ENCODE measurements at places on chromosomes 3 and 15.
A peak's percentile ranks its signal among the peaks of the same experiment; 100 is the strongest.

- no peak for DNase-seq
These were observed 64.6 kb downstream of the CD200 start for GRCh38 chr3:112397556-112397955.

- no peak for DNase-seq
These were observed 24.3 kb upstream of the TATDN2 start for GRCh38 chr3:10223676-10224639.

DNA sequence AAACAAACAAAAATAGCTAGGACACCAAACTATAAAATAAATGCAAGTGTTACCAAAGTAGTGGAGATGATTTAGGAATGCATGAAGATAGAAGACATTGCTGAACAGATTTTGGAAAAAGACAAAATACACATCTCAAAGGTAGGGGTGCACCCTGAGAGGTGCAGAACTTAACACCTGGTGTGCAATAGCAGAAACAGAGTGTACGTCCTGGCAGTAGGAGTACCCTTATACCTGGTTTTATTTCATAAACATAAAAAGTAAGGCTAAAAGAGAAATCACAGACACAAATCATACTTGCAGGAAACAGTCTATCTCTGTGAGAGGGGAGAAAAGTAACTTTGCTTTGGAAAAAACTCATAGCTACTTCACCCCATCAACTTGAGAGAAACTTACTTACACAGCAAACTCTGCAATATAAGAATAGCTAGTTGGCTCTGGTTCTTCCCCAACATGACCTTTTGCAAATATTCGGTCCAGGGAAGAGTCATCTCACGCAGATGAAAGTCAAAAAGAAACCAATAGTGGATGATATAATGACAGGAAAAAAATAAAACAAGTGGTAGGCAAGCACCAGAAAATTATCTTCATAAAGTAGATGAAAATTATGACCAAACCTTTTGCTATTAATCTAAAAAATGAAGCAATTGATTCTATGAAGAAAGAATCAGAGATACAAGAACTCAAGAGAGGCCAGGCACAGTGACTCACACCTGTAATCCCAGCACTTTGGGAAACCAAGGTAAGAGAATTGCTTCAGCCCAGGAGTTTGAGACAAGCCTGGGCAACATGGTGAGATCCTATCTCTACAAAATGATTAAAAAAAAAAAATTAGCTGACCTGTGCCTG lies 108.9 kb upstream of the BNIP2 start:
- no peak for DNase-seq

DNA sequence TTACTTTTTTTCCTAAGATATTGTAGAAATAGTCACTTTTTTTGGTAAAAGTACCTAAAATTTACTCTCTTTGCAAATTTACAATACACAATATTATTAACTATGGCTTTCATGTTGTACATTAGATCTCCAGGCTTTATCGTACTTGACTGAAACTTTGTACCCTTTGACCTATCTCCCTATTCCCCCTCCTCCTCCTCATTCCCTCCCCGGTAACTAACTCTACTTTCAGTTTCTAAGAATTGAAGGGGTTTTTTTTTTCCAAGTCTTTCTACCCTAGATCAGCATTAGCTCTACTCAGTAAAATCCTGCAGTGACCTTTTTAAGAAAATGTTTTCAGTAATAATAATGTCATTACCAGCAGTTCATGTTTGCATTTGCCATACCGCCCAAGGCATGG lies 10.1 kb downstream of the HACL1 start:
- no peak for DNase-seq

DNA sequence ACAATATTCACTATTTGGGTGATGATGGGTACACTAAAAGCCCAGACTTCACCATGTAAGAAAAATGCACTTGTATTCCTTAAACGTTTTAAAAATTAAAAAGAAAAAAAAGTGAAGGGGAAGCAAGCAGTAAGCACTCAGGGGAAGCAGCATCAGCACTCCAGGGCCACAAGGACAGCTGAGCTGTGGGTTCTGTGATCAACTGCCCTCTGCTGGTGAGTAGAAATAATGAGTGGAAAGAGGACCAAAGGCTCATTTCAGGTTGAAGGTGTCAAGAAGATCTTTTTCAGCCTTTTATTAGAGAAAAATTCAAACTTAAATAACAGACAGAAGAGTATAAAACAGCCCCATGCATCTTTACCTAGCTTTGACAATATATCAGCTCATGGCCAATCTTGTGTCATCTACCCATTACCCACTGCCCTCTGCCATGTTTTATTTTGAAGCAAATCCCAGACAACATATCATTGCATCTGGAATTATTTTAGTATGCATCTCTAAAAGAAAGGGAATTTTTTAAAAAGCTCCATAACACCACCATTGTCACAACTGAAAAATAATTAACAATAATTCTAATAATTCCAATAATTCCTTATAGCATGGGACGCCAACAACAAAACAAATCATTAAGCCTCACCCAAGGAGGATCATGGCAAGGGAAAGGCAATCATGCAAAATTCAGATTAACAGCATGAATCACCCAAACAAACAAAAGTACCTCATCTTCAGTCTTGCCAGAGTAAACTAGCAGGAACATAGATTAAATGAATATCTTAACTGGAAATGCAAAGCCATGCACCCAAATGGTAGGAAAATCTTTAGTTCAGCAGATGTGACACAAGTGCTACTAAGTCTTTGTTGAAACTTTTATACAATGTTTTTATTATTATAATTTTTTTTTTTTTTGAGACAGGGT lies 42.5 kb downstream of the TAMM41 start:
- DNase-seq: peak; percentile 51

DNA sequence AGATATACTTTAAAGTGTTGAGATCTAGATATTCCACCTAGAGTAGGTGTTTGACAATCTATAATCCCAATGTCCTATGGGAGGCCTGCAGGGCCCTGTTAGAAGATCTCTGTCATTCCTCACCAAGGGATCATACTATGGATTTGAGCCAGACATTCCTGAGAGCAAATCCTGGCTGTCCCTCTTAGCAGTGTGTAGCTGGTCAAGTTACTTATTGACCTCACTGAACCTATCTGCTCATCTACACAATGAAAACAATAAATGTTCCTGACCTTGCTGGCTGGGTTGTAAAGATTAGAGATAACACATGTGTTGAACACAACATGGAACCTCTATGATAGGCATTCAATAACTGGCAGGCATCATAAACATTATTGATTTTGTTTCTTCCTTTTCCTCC lies 265.6 kb upstream of the ATP11B start:
- no peak for DNase-seq

- DNase-seq: no peak
These were observed 44.4 kb upstream of the C3orf38 start for GRCh38 chr3:88105325-88105724.

DNA sequence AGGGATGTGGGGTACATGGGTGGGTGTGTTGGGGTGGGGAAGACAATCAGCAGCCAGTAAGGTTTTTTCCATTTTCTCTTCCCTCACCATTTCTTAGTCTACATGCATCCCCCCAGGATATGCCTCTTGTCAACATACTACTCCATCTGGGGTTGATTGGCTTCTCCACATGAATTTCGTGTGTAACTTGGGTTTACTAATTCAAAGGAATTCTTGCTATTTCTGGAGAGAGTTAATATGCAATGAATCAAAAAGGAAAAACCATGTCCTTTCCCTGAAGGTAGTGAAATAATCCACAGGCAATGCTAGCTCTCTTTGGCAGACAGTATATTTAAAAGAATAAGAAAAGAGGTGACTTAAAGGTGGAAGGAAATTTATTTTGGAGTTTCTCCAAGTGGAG lies 198.4 kb downstream of the EBLN2 start:
- DNase-seq: peak; percentile 43

DNA sequence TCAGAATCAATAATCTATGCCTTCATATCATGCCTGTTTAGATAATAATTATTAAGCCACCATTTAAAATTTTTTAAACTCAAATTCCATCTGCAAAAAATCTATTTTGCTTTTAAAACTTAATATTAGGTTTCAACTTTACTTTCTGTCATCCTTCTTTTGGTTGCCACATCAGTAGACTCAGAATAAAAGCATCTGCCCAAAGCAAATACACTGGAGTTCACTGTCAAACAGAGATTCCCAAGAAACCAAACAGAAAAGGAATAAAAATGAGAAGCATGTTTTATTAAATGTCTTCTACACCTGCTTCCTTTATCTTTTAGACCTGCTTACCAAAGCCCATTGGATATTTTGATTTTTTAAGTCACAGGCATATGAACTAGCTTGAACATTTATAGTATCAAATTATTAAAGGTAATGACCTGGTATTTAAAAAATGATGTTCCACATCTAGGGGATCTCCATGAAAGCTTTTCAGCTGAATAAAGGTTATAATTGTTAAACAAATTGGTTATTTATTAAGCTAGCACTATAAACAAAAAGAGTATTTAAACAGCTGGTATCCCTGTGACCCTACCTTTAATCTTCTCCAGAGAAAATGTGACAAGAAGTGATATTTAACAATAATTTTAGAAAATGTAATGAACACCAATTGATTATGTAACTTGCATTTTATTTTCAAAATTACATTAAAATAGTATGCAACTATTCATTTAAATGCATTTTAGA lies 62.5 kb downstream of the ALCAM start:
- DNase-seq: no peak

- no peak for DNase-seq
These were observed 649.2 kb downstream of the TUSC7 start for GRCh38 chr3:117358717-117359314.

DNA sequence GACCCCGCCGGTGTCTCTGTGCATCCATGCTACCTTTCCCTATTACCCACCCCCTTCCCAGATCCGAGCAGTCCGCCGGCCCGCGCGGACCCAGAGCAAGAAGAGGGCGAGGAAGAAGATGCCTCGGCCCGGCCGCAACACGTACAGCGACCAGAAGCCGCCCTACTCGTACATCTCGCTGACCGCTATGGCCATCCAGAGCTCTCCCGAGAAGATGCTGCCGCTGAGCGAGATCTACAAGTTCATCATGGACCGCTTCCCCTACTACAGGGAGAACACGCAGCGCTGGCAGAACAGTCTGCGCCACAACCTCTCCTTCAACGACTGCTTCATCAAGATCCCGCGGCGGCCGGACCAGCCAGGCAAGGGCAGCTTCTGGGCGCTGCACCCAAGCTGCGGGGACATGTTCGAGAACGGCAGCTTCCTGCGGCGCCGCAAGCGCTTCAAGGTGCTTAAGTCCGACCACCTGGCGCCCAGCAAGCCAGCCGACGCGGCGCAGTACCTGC lies 788 bp downstream of the FOXB1 start:
- peak; percentile 74 for DNase-seq

GRCh38 chr3:128196647-128197046 lies 43.4 kb downstream of the EEFSEC start:
- no peak for DNase-seq

GRCh38 chr3:184306341-184306972 lies 7.4 kb downstream of the PSMD2 start:
- DNase-seq: no peak

DNA sequence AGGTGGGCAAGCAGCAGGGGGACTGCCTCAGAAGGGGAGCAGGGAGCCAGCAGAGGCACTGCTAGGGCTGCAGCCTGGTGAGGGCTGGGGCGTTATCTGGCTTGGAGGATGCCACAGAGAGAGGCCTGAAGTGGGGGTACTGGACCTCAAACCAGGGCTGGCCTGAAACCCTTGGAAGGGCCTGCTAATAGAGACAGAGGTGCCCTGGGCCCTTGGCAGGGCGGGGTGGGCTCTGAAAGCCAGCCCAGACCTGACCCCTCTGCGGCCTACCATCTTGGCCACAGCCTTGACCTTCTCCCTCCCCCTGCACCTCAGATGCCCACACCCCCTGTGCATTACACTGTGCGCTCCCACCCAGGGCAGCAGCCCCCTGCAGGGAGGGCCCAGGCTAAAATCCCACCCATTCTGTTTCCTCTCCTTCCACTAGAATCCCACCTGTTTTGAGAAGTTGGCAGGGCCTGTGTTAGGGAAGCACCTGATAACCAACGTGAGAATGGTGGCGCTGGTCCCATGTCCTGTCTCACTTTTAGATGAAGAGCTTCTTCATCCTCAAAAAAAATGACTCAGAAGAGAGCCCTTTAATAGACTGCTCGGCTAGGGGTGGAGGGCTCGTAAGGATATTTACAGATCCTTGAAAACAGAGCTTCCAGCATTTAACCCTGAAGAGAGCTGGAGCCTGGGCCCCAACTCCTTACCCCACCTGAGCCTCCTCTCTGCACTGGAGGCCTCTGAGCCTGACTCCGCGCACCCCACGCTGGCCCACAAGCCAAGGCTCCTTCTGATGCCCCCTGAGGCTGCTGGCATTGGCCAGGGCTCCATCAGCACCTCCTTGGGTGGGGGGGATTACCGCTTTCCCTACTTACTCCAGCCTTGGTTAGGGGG lies 29.8 kb downstream of the LOXL1 start:
- DNase-seq: no peak

- no peak for DNase-seq
These were observed 8.2 kb downstream of the DIPK2A start for GRCh38 chr3:143979813-143980212.

DNA sequence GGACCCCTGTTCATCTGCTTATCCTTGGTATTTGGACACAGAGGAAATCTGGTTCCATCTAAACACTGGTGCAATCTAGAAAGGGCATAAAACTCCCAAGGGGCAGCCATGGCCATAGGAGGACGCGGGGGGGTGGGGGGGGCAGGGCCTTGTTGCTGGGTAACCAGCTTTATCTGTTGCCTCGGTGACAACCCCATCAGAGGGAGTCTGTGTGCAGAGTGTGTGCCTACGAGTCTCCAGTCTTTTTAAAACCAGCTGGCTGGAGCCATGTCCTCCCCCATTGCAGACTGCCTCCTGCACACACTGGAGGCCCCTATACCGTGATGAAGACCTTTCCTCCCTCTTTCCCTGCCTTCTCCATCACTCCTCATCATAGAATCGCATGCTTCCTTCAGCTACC lies 26.4 kb upstream of the CORO2B start:
- no peak for DNase-seq

DNA sequence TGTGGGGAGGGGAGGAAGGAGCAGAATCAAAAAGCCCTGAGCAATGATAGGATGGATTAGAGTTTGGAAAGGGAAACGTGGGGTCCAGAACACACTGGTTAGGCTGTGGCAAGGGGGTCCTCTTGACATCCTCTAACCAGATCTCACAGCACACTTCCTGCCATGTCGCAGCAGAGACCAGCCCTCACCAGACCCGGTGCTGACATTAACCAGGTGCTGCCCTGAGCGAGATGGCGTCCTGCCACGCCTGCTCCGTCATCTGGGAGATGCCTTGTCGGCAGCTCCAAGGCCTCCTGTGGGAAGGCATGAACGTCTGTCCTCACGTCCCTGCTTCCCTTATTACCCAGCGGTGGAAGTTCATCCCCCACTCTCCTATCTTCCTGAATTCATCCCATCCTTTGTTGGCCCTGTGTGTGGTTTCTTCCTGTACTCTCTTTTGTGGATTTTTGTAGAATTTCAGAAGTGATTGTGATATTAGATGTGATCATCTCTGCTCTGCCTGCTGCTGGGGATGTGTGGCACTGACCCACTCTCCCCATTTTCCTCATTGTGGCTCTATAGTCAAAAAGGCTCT lies 29.4 kb upstream of the MYZAP start:
- DNase-seq: no peak

Measured in eye (tissue), 1 donor.